ENCODE measurements at places on chromosomes 5 and 9. TPM values are rescaled to one million over a fixed set of nuclear protein-coding genes. Genes with fewer than 3 reads are reported as not detected.

DNA sequence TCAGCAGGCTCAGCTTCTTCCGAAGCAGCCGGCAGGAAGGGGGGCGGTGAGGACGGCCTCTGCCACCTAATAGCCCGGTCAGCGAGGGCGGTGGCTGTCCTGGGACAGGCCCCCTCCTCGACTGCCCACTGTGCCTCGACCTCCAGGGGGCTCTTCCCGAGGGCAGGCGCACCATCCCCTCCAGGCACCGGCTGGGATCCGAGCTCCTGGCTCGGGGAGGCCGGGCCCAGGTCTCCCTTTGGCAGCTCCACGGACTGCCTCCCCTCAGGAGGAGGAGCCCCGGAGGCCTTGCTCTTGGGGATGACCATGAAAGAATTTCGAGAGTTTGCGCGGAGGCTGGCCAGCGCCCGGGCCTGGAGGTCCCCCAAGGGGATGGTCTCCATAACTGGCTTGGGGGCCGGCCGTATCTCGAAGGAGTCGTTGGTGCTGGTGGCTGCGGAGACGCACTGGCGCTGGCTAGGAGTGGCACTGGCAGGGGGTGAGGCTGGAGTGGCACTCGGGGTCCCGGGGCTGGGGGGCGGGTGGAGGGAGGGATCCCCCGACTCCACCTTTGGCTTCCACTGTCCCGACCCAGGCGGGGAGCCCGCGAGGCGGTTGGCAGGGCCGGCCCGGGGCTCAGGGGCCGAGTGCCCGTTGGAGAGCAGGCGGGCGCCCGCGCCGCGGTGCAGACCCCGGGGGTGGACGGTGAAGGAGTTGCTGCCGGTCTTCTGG lies 975 bp downstream of the TPRN start:
- no peak for DNase-seq

GRCh38 chr5:156883316-156883875 lies 33.3 kb downstream of the PPP1R2B start:
- no peak for DNase-seq

- DNase-seq: no peak
Observed at GRCh38 chr5:96691503-96692303, 29.5 kb downstream of the CAST start.

Gene ZNF608
- polyA plus RNA-seq: 0.87 TPM

GRCh38 chr5:61617995-61618525 lies 286.0 kb downstream of the ZSWIM6 start:
- peak; percentile 26 for DNase-seq

DNA sequence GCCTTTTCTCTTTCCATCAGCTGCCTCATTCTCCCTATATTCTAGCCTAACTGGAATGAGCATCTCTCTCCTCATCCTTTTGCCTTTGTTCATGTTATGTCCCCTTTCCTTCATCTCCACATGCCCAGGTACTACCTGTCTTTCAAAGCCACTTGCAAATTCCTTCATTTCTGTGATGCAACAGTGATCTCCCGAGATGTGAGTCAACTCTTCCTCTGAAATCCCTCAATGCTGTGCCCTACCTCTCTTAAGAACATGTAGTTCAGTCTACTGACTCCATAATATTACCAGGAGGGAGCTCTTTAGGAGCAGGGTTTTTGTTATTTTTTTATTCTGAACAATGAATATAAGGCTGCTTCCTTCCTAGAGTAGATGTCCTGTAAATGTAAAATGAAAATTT lies 91.6 kb downstream of the ZNF462 start:
- peak; percentile 21 for DNase-seq

DNA sequence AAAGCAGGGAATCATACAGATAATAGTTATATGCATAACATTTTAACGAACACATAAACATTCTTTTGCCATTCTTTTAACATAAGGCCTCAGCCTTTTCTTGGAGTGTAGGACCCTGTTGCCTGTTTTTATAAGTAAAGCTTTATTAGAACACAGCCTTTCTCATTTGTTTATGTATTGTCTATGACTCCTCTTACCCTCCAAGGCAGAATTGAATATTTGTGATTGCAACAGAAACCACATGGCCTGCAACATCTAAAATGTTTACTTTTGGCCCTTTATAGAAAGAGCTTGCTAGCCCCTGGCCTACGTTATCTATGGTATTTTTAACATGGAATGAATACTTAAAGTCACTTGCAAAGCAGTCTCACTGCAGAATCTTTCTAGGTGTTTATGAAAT lies 2.6 kb downstream of the SLC31A1 start:
- DNase-seq: no peak

Gene AMBP
- polyA plus RNA-seq: not detected

Gene SLC25A2
- not detected for polyA plus RNA-seq

Gene LECT2
- polyA plus RNA-seq: not detected

GRCh38 chr5:93997562-93997961 lies 256.2 kb upstream of the POU5F2 start:
- DNase-seq: no peak

Gene ADAMTS6
- polyA plus RNA-seq: 10.9 TPM

Gene PPWD1
- 18.3 TPM for polyA plus RNA-seq

Gene GHR
- 1.8 TPM for polyA plus RNA-seq

- DNase-seq: no peak
Observed at GRCh38 chr9:21862871-21863270, 60.4 kb downstream of the MTAP start.

- DNase-seq: no peak
Observed at GRCh38 chr5:171152382-171152781, 156.7 kb upstream of the TLX3 start.

Gene SLC45A2
- polyA plus RNA-seq: not detected

Gene FBP2
- polyA plus RNA-seq: not detected

GRCh38 chr9:106872641-106873040 lies 9.7 kb downstream of the ZNF462 start:
- no peak for DNase-seq

- no peak for DNase-seq
Observed at GRCh38 chr9:91151718-91152095, 210.0 kb downstream of the AUH start.

Gene MARVELD2
- 17.6 TPM for polyA plus RNA-seq

Gene CHMP5
- 132 TPM for polyA plus RNA-seq

Gene RIMOC1
- polyA plus RNA-seq: 16.8 TPM

Gene C7
- not detected for polyA plus RNA-seq

Gene AGXT2
- polyA plus RNA-seq: not detected

GRCh38 chr5:115241881-115242642 lies 20.6 kb downstream of the PGGT1B start:
- no peak for DNase-seq

DNA sequence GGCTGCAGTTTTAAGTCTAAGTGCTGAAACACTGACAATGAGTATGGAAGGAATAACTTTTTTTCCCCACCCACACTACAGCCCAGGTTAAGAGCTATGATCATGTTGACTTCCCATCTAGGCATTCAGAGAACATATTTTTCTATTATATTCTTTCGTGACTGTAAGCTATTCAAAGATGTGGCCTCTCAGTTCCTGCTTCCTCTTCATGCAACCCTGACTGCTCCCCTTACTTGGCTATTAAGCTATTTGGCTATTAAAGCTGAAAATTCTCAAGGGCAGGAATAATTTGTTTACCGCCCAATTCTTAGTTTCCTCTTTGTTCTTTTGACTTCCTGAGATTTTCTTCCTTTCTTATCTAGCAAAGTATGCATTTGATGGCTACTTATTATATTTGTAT lies 18.6 kb upstream of the ALDH1A1 start:
- no peak for DNase-seq

Gene ZNF454
- polyA plus RNA-seq: 0.08 TPM

DNA sequence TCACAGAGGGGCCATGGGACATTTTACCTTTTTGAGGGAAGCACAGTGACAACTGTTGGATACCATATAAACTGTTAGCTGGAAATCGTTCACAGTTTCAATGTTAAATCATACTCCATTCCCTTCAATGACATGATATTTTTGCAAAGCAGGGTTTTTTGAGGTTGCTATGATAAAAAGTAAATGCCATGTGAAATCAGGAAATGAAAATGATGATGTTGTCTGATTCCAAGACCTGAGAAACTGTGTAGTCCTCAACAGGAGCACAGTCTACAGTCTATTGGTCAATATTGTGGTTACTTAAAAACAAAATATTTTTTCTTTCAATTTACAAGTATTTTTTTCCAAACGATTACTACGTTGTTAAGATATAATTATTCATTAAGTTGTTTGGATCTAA lies 24.0 kb upstream of the ADAM19 start:
- no peak for DNase-seq

Gene SH3GLB2
- polyA plus RNA-seq: 41.2 TPM

DNA sequence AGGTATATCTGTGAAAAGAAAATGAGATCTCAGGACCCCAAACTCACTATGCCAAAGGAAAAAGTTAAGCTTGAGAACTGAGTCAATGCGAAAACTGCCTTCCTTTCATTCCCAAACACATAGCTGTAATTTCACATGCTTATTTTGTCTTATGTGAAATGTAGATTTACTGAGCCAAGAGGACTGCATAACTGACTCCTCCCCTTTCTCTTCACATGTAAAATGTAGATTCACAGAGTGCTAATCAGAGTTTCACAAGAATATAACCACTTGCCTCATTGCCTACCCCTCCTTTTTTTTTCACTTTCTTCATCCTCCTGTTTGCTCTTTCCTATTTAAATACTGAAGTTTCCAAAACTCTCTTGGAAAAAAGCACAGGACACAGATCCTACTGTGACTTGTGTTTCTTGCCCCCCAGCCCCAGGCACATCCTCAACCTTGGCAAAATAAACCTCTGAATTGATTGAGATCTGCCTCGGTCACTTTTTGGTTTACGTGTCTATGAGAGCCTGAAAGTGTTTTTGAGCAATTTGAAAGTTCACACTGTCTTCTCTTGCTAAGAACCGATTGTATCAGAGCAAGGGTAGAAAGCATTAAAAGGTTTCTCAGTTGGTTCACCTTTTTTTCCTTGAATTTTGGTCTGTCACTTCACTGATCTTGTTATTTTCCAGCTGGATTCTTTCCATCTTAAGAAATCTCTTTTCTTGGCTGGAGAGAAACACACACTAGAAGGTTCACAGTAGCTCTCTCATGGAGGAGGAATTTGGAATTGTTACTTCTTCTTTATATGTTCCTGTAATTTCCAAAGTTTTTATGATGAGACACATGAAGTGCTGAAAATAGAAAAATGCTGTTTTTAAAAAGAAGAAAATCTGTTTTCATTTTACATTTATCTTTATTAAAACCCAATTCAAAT lies 44.8 kb upstream of the SNAPC3 start:
- no peak for DNase-seq

GRCh38 chr9:71681708-71682272 lies 86.5 kb downstream of the CEMIP2 start:
- DNase-seq: no peak

Gene CORO2A
- 31.7 TPM for polyA plus RNA-seq

Gene CCNI2
- polyA plus RNA-seq: 0.14 TPM

DNA sequence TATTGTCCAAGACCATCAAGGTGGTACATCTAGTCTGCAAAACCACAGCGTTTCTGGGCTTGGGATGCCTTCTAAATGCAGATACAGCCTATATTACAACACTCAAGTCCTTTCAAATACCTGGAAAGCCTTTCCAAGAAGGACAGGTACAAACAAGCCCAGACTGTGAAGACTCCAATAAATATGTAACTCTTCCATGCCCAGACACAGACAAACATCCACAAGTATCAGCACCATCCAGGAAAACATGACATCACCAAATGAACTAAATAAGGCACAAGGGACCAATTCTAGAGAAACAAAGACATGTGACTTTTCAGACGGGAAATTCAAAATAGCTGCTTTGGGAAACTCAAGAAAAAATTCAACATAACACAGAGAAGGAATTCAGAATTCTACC lies 152.7 kb upstream of the POC5 start:
- peak; percentile 33 for DNase-seq

Data from keratinocyte (primary cell).